HTR-8/SVneo (cell line): ENCODE measurements at places on chromosomes 7 and 10.

DNA sequence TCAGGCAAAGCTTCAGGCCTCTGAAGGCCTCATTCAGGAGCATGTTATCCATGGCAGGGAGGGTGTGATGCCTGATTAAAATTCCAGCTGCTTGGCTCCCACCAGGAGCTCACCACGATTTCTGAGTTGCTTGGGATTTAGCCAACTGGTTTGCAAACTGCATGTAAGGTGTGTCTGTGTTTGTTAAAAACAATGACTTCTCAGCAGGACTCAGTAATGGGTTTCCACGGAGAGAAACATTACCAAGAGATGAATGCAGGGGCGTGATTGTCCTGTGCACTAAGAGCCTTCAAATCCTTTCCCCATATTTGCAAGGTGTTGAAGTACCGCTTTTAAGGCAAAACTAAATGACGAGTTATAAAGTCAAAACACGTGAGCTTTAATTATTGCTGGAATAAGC lies 88.8 kb upstream of the BTBD16 start:
- no peak for DNase-seq

GRCh38 chr10:131683281-131683861 lies 217.4 kb upstream of the PPP2R2D start:
- no peak for DNase-seq

- no peak for DNase-seq
Measured at GRCh38 chr7:29797112-29797944, 9.0 kb upstream of the WIPF3 start.

GRCh38 chr10:69568472-69569395 lies 4.5 kb downstream of the NEUROG3 start:
- DNase-seq: no peak

DNA sequence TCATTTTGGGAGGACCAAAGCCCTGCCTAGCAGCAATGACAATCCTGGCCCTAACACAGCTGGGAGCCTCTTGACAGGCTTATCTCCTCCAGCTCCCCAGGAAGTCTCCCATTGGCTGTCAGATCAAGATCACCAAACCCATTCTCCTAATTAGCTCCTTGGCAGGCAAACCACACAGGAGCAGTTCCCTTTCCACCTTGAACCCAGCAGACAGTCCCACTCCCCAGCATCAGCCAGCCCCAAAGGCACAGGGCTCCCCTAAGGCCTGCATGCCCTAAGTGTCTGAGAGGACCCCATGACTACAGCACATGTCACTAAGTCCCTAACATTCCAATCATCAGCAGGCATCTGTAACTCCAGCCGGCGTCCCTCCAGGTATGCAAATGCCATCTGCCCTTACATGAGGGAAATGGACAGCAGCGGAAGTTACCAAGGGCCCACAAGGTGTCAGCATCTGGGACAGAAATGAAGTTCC lies 348.5 kb downstream of the KCNMA1 start:
- no peak for DNase-seq

- DNase-seq: no peak
Measured at GRCh38 chr7:108057951-108058481, 55.1 kb upstream of the LAMB1 start.

- no peak for DNase-seq
Measured at GRCh38 chr10:127207081-127207480, 10.7 kb upstream of the INSYN2A start.

GRCh38 chr7:36128448-36129047 lies 24.5 kb upstream of the EEPD1 start:
- DNase-seq: peak; percentile 76

- no peak for DNase-seq
Measured at GRCh38 chr7:152850420-152850819, 90.9 kb downstream of the ACTR3B start.

GRCh38 chr7:141144921-141145629 lies 71.2 kb downstream of the TMEM178B start:
- DNase-seq: peak; percentile 18

GRCh38 chr7:4000139-4000538 lies 682.0 kb upstream of the FOXK1 start:
- no peak for DNase-seq

DNA sequence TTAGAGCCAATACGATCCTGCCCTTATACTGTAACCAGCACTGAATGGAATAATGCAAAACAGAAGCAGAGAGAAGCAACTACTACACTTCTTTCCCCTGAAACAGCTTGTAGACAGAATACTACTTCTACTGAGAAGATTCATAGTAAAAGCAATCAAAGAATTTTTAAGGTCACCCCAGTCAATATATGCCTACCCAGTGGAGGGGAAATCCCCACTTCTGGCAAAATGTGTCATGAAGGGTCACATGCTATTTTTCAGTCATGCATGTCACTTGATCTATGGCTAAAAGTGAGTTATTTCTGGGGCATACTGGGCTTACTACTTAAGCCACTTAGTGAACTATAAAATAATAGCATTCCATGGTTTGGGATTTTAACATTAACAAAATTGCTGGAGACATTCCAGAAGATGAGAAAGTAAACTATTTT lies 25.6 kb downstream of the IRF5 start:
- DNase-seq: no peak

DNA sequence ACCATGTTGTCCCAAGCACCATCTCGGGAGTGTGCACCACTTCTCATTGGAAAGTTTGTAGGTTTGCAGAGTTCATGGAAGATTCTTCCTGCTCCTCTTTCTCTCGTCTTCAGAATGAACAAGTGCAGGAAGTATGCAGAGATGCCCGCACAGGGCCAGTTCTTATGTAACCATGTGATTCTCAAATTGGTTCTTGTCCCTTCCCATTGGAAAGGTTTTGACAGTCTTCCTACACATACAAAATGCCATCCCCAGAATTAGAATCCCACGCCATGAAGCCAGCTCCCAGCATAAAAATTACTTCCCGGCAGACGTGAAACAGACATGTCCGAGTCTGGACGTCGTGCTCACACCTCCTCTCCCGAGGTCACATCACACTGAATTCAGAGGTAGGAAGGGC lies 251.6 kb downstream of the ELMO1 start:
- DNase-seq: no peak

DNA sequence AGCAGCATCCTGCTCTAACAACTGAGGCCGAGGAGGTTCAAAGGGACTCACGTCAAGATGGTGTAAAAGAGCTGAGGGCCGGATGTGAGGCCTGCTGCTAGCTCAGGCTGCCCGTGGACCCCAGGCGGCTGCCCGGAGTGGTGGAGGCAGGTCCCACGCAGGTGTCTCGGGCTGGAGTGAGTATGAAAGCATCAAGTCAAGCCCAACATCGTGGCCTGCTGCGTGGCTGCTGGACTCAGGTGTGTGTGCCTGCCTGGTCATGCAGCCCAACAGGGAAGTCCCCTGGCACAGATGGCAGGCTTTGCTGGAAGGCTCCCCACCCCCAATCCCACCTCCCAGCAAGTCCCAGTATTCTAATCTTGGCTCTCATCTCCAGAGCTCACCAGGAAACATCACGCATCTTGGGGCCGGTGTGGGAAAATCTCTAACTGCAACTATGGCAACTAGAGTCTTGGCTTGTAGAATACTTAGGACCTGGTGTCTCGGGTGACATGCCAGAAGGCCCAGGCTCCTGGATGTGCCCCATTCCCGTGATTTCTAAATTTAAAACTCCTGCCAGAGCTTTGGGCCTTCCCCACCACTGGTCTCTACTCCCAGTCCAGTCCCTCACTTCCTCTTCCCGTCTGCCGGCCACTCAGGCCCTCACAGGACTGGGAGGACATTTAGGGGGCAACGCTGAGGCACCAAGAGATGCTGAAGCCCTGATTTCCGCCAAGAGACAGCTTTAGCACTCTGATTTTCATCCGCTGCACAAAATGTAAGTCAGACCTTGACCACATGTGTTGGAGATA lies 85.9 kb downstream of the PRKAG2 start:
- no peak for DNase-seq

DNA sequence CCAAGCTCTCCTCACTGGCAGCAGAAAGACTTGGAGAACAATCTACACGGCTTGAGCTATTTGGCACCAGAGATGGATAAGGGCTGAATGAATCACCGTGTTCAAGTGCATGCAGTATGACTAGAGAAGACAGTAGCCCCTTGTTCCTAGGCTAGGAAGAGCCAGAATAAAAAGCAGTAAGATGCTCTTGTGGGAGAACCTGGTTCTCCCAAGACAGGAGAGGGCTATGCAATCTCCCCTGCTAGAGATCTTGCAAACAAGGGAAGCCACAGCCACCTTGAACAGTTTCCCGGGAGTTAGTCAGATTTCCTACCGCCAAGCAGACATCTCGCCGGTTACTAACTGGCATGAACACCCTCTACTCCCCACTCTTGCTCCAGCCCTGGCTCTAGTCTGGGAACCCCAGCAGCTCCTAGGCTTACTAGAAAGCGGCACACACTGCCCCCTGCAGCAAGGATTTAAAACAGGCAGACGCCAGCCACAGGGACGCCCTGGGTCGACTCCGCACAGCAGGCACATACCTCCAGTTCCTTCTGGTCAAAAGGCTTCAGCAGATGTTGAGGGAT lies 107.3 kb downstream of the SMURF1 start:
- no peak for DNase-seq

DNA sequence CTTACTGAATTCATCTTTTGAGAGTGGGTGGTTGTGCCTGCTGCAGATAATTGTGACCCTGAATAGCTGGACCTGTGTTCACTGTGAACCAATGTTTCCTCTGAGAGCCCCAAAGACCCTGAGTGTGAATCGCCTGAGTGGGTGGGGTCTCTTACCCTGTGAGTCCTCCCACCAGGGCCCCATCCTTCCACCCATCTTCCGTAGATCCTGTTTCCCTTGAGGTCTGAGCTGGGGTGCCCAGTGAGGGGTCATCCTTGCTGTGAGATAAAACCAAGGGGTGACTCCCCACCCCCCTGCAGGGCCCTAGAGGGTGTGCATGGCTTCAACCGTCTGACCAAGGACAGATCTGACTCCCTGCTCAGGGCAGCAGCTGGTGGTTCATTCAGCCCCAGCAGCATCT lies 78.0 kb upstream of the ZNF479 start:
- DNase-seq: no peak

DNA sequence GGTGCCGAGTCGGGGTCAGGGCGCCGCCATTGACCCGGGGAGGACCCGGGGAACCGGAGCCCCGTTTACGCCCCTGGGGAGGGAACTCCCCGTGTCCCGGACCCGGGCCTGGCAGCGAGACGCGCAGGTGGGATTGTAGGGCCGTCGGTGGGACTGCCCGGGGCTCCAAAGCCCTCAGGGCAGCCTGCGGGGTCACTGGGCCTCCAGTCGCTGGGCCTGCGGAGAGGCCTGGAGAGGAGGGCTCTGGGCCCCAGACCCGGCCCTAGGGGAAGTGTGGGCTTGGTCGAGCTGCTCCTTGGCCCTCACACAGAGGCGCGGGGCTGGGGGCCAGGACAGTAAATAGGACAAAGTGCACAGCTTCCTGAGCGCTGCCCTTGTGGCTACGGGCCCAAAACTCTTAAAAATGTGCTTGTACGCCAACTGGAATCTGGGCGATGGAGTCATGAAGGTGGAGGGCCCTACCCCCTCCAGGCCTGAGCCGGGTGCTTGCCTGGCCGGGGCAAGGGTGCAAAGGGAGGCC lies 657 bp downstream of the ECHDC3 start:
- DNase-seq: no peak

GRCh38 chr7:111594602-111595001 lies 32.3 kb upstream of the IMMP2L start:
- DNase-seq: no peak

GRCh38 chr7:17552373-17552772 lies 253.9 kb downstream of the AHR start:
- no peak for DNase-seq

DNA sequence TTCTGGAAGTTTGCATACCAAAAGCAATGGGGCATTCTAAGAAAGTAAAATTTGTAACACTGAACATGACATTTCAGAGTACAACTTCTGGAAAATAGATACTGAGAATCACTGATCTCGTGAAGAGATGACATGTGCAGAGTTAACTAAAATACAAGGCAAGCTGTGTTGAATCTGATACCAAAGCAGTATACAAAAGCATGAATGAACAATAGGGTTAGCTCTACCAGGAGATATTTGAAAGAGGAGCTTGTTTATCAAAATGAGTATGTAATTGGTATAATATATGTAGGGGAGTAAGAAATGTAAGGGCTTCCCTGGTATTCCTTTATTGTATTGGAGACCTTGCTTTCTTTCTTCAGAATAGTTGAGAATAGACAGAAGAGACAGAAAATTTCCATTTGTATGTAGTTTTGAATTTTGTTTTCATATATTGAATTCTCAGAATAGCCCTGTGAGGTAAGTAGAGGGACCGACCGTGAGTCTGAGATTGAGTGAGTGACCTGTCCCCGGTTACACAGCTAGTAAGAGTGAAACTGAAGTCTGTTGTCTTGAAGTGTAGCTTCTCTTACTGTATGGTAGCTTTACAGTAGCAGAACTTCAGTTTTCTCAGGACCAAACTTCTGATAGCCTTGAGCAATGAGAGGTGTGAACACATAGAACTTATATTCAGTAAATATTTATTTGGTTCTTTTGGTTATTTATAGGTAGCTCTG lies 5.0 kb downstream of the HBP1 start:
- no peak for DNase-seq

- DNase-seq: no peak
Measured at GRCh38 chr7:48224042-48224441, 52.8 kb downstream of the ABCA13 start.
